A549 treated with Hydrocortisone at 1 μM for 4 hours (cell line): ENCODE measurements at places on chromosomes 16 and 17. TPM values are rescaled to one million over a fixed set of nuclear protein-coding genes. Genes with fewer than 3 reads are reported as not detected.

YBX2 gene
- 0.43 to 0.55 TPM (median 0.44 TPM) in 5 replicates for total RNA-seq

GID4 gene
- 8.3 to 11.3 TPM (median 10.5 TPM) in 5 replicates for total RNA-seq

TAC4 gene
- not detected in 5 replicates for total RNA-seq

RNF222 gene
- total RNA-seq, result not detected in 5 replicates

TBC1D3E gene
- total RNA-seq, result not detected in 5 replicates

KIF19 gene
- 0.03 to 0.08 TPM (median 0.05 TPM) in 4 of 5 replicates, not detected in the other for total RNA-seq

CDRT15 gene
- total RNA-seq, result not detected in 5 replicates

HSPB9 gene
- not detected in 5 replicates for total RNA-seq

EXOC3L1 gene
- total RNA-seq, result 0.06 to 0.25 TPM (median 0.17 TPM) in 5 replicates
